CD8-positive, alpha-beta memory T cell (primary cell): ENCODE measurements at places on chromosomes 3 and 15.

DNA sequence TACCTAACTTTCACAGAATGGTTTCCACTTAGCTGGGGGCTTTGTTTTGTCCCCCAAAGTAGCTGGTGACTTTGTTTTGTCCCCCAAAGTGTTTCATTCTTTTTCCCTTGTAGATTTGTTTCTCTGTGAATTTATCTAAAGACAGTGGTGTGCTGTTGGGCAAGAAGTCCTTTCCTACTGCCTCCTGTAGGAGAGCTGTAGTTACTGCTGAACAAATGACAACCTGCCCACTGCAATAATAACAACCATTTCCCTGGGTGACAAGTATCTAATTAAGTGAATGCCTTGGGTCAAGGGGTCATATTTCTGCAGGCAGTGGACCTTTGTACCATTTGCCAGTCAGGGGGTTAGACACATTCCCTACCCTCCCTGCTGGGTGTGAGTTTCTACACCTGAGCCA, 125.4 kb upstream of the BFSP2 start:
- DNase-seq = no peak

- no peak for DNase-seq
These were observed 3.6 kb downstream of the WHAMM start for GRCh38 chr15:82812994-82813393.

GRCh38 chr3:56915966-56916586, 114.3 kb upstream of the ARHGEF3 start:
- peak; percentile 83 for DNase-seq

DNA sequence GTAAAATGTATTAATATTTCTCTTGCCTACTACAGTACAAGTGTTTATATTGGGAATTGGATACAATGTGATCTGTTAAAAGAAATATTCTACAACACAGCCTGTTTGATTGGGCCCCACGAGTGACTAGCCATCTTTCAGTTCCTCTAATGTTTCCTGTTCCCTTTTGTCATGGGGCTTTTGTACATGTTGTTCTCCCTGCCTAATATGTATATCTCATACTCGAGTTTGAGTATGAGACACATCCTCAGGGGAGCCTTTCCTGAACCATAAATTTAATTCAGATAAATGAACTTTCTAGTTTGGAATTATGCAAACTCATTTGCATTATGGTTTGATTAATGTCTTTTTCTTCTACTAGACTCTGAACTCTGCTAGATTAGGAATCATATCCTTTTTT, 65.5 kb downstream of the MEF2A start:
- no peak for DNase-seq

- no peak for DNase-seq
These were observed 177.3 kb upstream of the DPH6 start for GRCh38 chr15:35723120-35723847.
